ENCODE measurements at places on chromosomes 4 and X. TPM values are rescaled to one million over a fixed set of nuclear protein-coding genes. Genes with fewer than 3 reads are reported as not detected.

The GSX2 gene
- total RNA-seq = not detected

The TRPC5OS gene
- total RNA-seq = not detected

The TMPRSS11F gene
- not detected for total RNA-seq

The ATOH1 gene
- total RNA-seq = not detected

The CTAG1B gene
- not detected for total RNA-seq

The PLCXD1 gene
- total RNA-seq = 96.9 TPM

The FRMPD4 gene
- total RNA-seq = 0.18 TPM

The HDX gene
- 4.0 TPM for total RNA-seq

DNA sequence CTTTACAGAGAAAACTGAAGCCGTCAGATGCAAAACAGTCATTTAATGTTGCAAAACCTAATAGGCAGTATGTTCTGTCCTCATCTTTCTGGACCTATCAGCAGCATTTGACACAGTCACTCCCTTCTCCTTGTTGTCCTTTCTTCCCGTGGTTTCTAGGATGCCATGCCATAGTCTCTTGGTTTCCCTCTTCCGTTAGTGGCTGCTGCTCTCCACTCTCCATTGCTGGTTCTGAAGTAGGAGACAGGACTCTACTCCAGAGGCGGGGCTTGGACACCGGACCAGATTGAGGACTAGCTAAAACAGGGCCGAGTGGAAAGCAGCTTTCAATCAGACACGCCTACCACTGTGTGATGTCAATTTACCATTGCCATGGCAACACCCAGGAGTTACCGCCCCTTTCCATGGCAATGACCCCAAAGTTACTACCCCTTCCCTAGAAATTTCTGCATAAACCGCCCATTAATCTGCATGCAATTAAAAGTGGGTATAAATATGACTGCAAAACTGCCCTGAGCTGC is 88.8 kb upstream of the CCDC160 start:
- DNase-seq = no peak

DNA sequence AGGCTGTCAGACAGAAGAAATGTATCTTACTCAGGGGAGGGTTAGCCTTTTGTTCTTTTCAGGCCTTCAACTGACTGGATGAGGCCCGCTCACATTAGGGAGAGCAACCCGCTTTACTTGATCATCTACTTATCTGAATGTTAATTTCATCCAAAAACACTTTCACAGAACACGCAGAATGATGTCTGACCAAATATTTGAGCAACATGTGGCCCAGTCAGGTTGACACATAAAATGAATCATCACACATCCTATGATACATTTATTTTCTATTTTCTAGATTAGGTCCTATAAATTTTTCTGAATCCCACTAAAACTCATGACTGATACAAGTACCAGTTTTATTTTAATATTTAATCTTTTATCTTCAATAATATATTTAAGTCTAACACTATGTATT is 260.3 kb downstream of the IL15 start:
- no peak for DNase-seq

DNA sequence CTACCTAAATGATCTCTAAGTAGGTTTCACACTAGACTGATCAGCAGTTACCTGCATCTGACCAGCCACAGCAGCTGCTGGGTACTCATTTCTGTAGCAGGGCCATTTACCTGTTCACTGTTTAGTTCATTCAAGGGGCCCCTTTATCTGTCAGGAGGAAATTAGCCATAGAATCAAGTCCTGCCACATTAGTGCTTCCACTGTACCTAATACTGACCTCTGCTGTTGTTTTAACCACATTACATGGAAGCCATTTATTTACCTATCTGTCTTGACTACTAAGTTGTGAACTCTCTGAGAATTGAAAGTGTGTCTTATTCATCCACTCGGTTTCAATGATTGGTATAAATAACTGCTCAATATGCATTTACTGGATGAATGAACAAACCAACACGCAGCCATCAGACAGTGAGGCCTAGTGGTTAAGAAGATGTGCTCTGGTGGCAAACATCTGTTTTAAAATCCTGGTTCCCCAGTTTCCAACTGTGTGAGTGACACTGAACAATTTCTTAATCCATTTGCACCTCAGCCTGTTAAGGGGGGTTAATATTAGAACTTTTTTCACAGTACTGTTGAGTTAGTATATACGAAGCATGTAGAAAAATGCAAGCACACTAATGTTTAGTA is 30.0 kb upstream of the ANXA5 start:
- DNase-seq = no peak

GRCh38 chr4:114318309-114318708 is 280.3 kb upstream of the UGT8 start:
- DNase-seq = no peak

DNA sequence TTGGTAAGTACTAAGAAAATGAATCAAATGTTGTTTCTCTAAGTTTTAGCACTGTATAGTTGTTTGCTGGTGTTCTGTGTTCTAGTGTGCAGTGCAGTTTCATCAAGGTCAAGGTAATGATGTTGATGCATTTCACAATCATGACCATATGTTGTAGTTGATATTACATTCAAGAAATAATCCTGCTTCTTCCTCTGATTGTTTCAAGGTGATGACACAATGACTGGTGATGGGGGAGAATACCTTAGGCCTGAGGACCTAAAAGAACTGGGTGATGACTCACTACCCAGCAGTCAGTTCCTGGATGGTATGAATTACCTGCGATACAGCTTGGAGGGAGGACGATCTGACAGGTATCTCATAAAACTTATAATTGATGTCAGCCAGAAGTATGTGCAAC is 261.6 kb downstream of the ANK2 start:
- no peak for DNase-seq

DNA sequence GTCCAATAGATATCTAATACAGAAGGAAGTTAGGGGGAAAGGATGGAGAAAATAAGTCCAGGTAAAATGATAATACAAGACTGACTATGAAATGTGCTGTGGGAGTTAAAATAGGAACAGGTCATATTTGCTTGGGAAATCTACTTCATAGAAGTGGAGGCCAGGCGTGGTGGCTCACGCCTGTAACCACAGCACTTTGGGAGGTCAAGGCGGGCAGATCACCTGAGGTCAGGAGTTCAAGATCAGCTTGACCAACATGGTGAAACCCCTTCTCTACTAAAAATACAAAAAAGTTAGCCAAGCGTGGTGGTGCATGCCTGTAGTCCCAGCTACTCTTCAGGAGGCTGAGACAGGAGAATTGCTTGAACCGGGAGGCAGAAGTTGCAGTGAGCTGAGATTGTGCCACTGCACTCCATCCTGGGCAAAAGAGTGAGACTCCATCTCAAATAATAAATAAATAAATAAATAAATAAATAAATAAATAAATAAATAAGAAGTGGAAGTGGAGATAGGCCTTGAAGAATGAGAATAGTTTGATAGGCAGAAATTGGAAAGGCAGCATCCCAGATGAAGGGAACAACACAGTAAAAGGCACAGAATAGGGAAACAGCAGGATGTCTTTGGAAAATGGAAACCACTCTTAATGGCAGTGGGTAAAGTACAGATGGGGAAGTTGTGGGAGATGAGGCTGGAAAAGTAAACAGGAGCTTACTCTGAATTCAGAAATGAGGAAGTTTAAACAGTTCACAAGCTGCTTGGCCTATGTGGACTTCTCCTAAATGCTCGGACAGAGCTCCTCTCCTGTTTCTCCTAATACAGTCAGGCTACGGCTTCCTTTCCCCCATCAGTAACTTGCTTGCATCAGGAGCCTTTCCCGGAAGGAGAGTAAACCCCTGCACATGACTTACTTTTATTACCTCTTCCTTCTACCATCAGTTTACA is 15.1 kb upstream of the GK start:
- DNase-seq = no peak

DNA sequence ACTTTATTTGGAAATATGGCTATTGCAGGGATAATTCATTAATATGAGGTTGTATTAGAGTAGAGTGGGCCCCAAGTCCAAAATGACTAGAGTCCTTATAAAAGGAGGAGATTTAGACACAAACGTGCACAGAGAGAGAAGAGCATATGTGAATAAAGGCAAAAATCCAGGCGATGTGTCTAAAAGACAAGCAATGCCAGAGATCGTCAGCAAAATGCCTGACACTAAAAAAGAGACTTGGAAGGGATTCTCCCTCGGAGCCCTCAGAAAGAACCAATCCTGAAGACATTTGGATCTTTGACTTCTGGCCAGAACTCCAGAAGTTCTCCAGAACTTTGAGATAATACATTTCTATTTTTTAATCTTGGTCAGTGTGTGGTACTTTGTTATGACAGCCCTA is 472.1 kb downstream of the NLGN4X start:
- no peak for DNase-seq

All from H9 (cell line).